HCT116 (cell line): ENCODE measurements at places on chromosomes 16 and 17.
A peak's percentile ranks its signal among the peaks of the same experiment; 100 is the strongest.

- no peaks in the 10 kb centered on the region for H3K27me3 ChIP-seq
- no peaks in the 10 kb centered on the region for H3K36me3 ChIP-seq
- H3K4me3 ChIP-seq: no peak overlapping the region
- H3K27ac ChIP-seq: no peak overlapping the region
- DNase-seq: no peak
- H3K4me1 ChIP-seq: peaks cover 5% of the 10 kb centered on the region; the same call in 1 of the 2 replicates
These were observed 204.0 kb downstream of the SHISA9 start for GRCh38 chr16:13105427-13105826.

GRCh38 chr17:57565176-57565575 is 179.9 kb downstream of the CCDC182 start:
- DNase-seq: no peak
- H3K4me3 ChIP-seq: no peak overlapping the region
- H3K27me3 ChIP-seq: no peaks in the 10 kb centered on the region
- H3K4me1 ChIP-seq: peaks cover 4% of the 10 kb centered on the region; the same call in 1 of the 2 replicates
- no peak overlapping the region for H3K27ac ChIP-seq

- peaks cover 7% of the 10 kb centered on the region; the same call in 1 of the 2 replicates for H3K36me3 ChIP-seq
- DNase-seq: no peak
- H3K4me3 ChIP-seq: no peak overlapping the region
- H3K27ac ChIP-seq: no peak overlapping the region
These were observed 2.4 kb downstream of the USP6 start for GRCh38 chr17:5118219-5118618.

DNA sequence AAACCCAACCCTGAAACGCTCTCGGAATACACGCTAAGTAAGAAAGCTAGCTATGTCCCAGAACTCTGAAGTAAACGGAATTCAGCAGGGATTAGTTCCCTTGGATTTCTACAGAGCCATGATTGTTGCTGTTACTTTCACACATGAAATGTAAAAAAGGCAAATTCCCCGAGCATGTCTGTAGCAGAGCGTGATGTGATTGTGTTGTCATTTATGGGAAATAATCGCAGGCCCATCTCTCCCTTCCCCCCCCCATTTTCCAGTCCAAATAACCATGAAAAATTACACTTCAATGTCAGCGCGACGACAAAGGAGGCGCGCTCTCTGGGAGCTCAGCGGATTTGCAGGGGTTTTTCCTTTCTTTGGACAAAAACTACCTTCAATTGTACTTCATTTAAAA is 209.0 kb downstream of the ZFHX3 start:
- no peak for DNase-seq
- no peaks in the 10 kb centered on the region for H3K27me3 ChIP-seq
- H3K4me3 ChIP-seq: no peak overlapping the region
- H3K4me1 ChIP-seq: no peaks in the 10 kb centered on the region

- no peak overlapping the region for H3K27ac ChIP-seq
- no peak for DNase-seq
- H3K4me1 ChIP-seq: no peaks in the 10 kb centered on the region
- H3K4me3 ChIP-seq: no peak overlapping the region
These were observed 14.3 kb downstream of the KATNIP start for GRCh38 chr16:27564224-27564623.

GRCh38 chr17:6476810-6477179 is 32.5 kb downstream of the PIMREG start:
- no peak overlapping the region for H3K27ac ChIP-seq
- H3K36me3 ChIP-seq: no peaks in the 10 kb centered on the region
- H3K4me3 ChIP-seq: no peak overlapping the region
- H3K4me1 ChIP-seq: peaks cover 9% of the 10 kb centered on the region
- no peaks in the 10 kb centered on the region for H3K27me3 ChIP-seq

DNA sequence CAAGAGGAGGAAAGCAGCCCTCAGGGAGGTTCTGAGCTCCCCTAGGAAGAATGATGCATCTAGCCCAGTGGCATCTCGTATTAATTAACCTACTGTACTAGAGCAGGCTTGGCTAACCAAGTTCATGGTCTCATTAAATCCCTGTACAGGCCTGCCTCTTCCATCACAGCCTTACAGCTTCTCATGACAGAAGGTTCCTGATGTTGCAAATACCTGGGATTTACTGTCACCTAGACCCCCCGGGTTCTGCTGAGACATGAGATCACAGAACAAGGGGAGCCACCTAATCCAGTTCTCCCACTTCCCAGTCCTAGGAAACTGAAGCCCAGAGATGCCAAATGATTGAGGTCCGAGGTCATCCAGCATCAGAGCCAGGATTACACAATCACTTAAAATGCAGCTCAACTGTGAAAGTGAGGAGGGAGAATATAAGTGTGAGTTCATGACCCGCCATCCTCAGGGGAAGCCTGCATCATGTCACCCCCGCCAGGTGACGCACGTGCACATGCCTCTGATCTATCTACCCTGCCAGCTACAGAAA is 23.9 kb downstream of the ACLY start:
- peaks cover 62% of the 10 kb centered on the region for H3K36me3 ChIP-seq
- DNase-seq: no peak
- H3K4me3 ChIP-seq: no peak overlapping the region
- H3K27me3 ChIP-seq: no peaks in the 10 kb centered on the region

GRCh38 chr17:43900858-43901754 is 6.2 kb downstream of the MPP2 start:
- no peaks in the 10 kb centered on the region for H3K36me3 ChIP-seq
- DNase-seq: no peak
- H3K4me1 ChIP-seq: peaks cover 48% of the 10 kb centered on the region
- no peak overlapping the region for H3K27ac ChIP-seq
- H3K27me3 ChIP-seq: no peaks in the 10 kb centered on the region
- H3K4me3 ChIP-seq: peak overlapping the region; percentile 70

- H3K27ac ChIP-seq: no peak overlapping the region
- no peaks in the 10 kb centered on the region for H3K27me3 ChIP-seq
- H3K4me1 ChIP-seq: peaks cover 20% of the 10 kb centered on the region
- H3K36me3 ChIP-seq: no peaks in the 10 kb centered on the region
- peak; percentile 79 for DNase-seq
- H3K4me3 ChIP-seq: peak overlapping the region; percentile 37; the same call in 1 of the 2 replicates
These were observed 2.7 kb upstream of the TMIGD1 start for GRCh38 chr17:30336369-30337171.

GRCh38 chr17:48541577-48542113 is 3.3 kb downstream of the HOXB2 start:
- H3K27ac ChIP-seq: no peak overlapping the region
- peaks cover 22% of the 10 kb centered on the region for H3K4me1 ChIP-seq
- no peak overlapping the region for H3K4me3 ChIP-seq
- no peaks in the 10 kb centered on the region for H3K36me3 ChIP-seq
- H3K27me3 ChIP-seq: no peaks in the 10 kb centered on the region

DNA sequence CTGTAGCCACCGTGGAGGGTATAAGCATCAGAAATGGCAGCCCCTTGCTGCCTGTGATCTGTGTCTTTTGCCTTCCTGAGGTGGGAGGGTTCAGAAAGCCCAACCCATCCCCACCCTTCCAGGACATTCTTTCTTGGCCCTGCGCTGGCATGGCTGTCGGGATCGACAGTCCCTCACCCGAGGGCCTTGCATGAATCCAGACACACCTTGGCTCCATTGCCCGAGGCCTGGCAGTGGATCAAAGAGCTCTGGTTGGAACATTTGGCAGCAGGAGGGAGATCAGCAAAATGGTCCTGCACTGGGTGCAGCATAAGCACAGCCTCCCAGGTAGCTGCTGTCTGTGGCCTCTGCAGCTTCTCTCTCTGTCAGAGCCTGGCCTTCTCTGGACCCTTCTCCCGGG is 246.6 kb upstream of the MAF start:
- no peak overlapping the region for H3K4me3 ChIP-seq
- no peaks in the 10 kb centered on the region for H3K36me3 ChIP-seq
- H3K27ac ChIP-seq: no peak overlapping the region

GRCh38 chr17:18182978-18183333 is 672 bp upstream of the ALKBH5 start:
- H3K27ac ChIP-seq: peak overlapping the region; percentile 99
- peaks cover 18% of the 10 kb centered on the region for H3K4me1 ChIP-seq
- peak overlapping the region; percentile 80 for H3K4me3 ChIP-seq
- H3K27me3 ChIP-seq: no peaks in the 10 kb centered on the region

DNA sequence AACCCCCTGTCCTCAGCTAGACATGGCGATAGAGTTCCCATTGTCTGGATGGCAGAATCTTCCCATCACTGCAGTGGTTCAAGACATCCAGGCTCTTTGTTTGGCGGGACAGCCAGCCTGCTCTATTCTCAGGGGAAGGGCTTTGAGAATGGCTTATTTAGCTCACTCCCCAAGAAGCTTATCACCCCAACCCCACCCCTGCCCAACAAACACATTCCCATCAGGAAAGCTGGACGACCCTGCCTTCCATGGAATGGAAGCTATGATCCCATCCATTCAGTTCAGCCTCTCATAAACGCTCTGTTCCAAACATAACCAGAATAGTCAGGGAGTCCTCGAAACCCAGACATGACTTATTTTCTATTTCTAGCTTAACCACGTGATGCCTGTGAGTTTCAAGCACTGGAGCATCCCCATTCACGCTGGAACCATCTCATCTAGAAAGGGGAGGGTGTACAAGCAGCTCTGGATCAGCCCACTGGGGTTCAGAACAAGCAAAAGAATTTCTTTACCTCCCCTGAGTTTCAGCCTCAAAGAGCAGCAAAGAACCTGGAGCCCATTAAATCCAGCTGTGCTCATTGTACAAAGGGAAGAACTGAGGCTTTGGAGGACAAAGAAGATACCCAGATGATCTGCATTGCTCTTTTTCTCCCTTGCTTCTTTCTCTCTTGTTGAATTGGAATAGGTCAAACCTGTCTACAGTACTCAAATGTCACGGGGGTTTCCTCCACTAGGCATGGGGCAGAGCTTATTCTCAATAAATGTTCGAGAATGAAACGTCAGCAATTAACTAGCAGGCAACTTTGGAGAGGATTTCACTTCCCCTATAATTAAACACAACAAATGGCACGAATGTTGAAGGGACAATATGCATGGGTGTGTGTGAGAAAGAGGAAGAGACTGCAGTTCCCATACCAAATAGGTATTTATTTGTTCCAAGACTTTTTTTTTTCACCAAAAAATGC is 93.1 kb downstream of the XYLT1 start:
- no peaks in the 10 kb centered on the region for H3K36me3 ChIP-seq
- DNase-seq: no peak
- peaks cover 32% of the 10 kb centered on the region; the same call in 1 of the 2 replicates for H3K27me3 ChIP-seq
- H3K4me1 ChIP-seq: no peaks in the 10 kb centered on the region
- H3K4me3 ChIP-seq: no peak overlapping the region

DNA sequence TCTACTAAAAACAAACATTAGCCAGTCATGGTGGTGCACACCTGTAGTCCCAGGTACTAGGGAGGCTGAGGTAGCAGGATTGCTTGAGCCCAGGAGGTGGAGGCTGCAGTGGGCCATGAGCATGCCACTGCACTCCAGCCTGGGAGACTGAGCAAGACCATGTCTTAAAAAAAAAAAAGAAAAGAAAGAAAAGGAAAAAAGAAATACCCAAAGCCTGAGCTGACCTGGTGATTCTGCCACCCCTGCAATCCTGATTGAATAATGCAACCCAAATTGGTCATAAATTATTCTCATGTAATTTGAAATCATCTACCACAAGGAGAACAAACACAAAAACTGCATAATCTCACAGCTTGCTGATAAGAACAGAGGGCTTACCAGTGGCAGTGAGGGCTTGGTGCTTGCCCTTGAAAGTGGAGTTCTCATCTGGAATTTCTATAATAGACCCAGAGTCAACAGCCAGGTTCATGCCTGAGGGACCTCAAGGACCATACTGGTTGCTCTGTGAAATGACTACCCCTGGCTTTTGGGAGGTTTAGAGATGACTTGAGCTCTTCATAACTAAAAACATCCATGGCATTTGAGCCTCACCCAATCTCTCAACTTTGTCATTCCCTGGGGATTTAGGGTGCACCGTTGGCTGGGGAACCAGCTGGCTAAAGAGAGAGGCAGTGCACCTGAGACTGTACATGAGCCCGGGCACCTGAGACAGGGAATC is 35.4 kb upstream of the TMC5 start:
- peaks cover 51% of the 10 kb centered on the region for H3K4me1 ChIP-seq
- no peaks in the 10 kb centered on the region for H3K36me3 ChIP-seq
- DNase-seq: no peak

DNA sequence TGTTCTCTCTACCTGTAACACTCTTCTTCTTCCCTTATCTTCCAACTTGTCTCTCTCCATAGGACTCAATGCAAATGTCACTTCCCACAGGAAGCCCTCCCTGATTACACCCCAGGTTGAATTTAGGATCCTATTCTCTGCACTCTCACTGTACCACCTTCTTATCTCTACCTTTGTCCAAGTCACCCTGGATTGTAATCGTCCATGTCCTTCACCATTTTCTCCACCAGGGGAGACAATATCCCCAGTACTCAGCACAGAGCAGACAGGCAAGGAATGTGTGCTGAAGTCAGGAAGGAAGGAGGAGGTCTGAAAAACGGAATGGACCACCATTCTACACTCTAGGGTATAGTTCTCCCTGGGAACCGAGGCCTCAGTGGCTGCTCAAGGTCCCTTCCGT is 14.2 kb downstream of the C16orf82 start:
- H3K36me3 ChIP-seq: no peaks in the 10 kb centered on the region
- H3K4me1 ChIP-seq: no peaks in the 10 kb centered on the region
- H3K4me3 ChIP-seq: no peak overlapping the region
- H3K27ac ChIP-seq: no peak overlapping the region
- peak; percentile 29 for DNase-seq

DNA sequence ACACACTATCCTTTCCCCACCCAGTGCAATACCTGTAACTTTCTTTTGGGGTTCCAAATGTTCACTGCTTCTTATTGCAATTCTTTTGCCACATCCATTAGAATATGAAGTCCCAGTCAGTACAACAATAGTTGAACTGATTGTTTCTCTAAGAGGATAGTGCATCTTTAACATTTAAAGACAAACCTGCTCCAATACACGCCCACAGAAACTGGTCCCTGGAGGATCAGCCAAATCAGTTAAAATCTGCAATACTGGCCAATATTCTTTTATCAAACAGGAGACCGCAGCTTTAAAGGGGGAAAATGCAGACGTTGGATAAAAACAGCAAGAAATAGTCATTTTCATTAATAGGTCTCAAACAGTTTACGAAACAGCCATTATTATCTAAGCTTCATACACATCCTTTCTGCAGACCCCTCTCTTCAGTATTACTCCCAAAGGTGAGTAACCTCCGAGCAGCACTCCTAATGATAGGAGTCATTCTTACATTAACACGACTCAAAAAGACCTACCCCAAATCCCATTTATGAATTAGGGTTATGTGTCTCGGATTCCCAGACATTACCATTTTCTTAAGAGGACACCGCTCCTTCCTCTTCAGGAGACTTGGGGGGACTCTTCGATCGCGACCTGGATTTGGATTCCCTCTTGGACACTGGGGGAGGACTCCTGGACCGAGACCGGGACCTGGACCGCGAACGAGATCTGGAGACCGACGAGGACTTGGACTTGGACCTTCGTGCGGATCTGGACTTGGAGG is 1.4 kb downstream of the SRSF2 start:
- H3K27me3 ChIP-seq: no peaks in the 10 kb centered on the region
- peak overlapping the region; percentile 92 for H3K27ac ChIP-seq
- peak overlapping the region; percentile 71 for H3K4me3 ChIP-seq
- peaks cover 16% of the 10 kb centered on the region for H3K4me1 ChIP-seq
